ENCODE measurements at places on chromosomes 4 and X. TPM values are rescaled to one million over a fixed set of nuclear protein-coding genes. Genes with fewer than 3 reads are reported as not detected.

The NUDT11 gene
- total RNA-seq: 0.45 TPM

The LRAT gene
- not detected for total RNA-seq

The DAPP1 gene
- 13.4 TPM for total RNA-seq

The SPANXA2 gene
- total RNA-seq: not detected

The NLRP2B gene
- not detected for total RNA-seq

The CCDC158 gene
- total RNA-seq: not detected

The FMR1NB gene
- total RNA-seq: not detected

DNA sequence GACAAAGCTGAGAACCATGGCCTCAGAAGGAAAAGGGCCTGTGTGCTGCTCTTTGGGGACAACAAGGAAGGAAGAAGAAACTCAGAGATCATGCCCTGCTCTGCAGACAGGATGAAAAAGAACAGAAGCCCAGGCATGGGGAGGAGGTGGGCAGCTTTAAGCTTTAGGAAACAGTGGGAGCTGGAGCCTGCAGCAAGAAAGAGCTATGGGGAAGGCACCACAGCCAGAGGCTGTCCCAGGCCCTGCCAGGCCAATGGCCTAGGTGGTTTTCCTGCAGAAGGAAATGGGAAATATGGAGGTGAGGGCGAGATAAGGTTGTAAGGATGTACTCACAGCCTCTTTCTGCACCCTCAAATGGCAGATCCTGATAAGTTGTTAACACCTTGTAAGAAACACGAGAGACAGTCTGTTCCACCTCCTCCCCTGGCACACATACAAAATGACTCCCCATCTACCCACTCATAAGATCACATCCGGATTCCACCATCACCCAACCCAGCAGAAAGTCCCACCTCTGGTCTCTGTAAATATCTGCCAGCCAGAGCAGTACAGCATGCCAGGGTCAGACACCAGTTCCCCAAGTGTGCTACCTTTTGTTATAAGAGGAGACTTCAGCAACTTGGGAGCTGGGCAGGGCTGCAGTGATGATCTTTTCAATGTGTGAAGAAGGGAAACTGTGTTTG, 105.2 kb downstream of the RTL5 start:
- DNase-seq: no peak

- peak; percentile 17 for DNase-seq
Observed at GRCh38 chr4:46316215-46316614, 73.7 kb downstream of the GABRA2 start.

- no peak for DNase-seq
Observed at GRCh38 chrX:109501176-109501575, 19.3 kb upstream of the GUCY2F start.

DNA sequence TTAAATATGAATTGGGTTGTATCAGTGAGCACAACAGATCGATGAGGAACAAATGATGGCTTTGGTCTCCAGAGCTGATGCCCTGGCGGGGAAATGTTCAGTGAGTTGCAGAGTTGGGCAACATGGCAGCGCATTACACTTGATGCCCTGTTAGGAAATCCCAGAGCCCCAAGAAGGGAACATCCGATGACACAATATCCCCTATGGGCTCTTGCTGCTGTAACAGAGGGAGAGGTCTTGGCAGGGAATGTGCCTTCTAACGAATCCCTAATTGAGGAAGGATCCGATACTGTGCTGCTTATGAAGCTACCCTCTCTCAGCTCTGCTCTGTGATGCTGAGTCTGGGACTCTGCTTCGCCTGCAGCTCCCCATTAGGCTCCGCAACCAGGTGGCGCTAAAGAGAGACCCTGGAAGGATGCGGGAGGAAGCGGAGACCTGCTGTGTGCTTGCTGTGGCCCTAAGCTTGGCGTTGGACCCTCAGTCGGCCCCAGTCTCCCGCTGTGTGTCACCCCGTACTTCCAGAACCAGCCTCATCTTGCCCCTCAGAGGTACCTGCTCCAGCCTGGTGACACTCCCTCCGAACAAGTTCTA, 38.9 kb downstream of the PDHA1 start:
- peak; percentile 71 for DNase-seq

DNA sequence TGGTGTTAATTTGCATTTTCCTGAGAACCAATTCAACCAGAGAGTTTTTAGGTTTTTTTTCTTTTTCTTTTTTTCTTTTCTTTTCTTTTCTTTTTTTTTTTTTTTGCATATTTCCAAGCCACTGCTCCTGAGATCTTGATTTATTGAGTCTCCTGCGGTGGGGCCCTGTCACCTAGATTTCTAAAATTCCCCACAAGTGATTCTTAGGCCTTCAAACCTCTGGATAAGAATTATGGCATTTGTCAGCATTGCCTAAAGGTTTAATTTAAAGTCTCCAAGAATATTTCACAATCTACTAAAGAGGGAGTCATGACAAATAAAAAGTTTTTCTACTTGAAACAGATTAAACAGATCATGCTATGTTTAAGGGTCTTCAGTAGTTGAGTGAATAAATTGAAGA, 84.9 kb downstream of the GAB1 start:
- DNase-seq: no peak

Data from stomach (tissue), 19 donors.